ENCODE measurements at places on chromosomes 6 and 20. TPM values are rescaled to one million over a fixed set of nuclear protein-coding genes. Genes with fewer than 3 reads are reported as not detected.

Gene MCHR2
- total RNA-seq = not detected

Gene L3MBTL3
- total RNA-seq = 4.3 TPM

Gene SIRPB1
- 0.82 TPM for total RNA-seq

Gene COL11A2
- 1.9 TPM for total RNA-seq

Gene DDR1
- 25.7 TPM for total RNA-seq

Gene SEL1L2
- total RNA-seq = 0.40 TPM

Gene MAPK13
- 0.87 TPM for total RNA-seq

Gene ABHD16B
- total RNA-seq = not detected

Gene GABRR2
- total RNA-seq = 0.52 TPM

Gene POPDC3
- total RNA-seq = 59.2 TPM

Gene PNPLA1
- not detected for total RNA-seq

DNA sequence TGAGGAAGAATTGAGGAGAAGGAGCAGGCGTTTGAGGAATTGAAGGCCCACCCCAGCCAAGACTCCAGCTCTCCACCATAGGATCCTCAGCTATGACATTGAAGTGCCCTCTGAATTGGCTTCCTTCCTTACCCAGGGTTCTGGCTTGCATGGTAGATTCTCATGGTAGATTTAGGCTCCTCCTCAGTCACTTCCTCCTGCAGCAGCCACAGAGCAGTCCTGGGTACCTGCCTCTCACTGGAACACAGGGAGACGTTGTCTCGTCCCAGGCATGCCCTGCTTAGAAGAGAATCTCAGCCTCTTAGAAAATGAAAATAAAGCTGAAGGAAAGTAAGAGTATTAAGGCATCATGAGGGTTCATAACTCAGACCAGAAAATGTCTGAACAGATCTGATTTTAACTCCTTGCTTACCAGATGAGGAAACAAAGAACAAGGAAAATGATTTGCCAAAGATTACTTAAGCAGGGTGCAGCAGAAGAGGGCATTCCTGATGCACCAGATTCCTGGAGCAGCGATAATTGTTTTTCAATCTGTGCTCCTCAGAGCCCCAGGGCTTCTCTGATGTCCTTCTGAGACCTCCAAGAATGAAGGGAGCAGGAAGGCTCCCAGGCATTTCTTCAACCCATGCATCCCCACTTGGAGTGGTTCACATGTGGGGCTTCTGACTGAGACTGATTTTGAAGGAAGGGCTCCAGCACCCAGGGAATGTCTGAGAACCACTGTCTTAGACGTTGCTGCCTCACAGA lies 219.8 kb downstream of the HIVEP2 start:
- DNase-seq = no peak

DNA sequence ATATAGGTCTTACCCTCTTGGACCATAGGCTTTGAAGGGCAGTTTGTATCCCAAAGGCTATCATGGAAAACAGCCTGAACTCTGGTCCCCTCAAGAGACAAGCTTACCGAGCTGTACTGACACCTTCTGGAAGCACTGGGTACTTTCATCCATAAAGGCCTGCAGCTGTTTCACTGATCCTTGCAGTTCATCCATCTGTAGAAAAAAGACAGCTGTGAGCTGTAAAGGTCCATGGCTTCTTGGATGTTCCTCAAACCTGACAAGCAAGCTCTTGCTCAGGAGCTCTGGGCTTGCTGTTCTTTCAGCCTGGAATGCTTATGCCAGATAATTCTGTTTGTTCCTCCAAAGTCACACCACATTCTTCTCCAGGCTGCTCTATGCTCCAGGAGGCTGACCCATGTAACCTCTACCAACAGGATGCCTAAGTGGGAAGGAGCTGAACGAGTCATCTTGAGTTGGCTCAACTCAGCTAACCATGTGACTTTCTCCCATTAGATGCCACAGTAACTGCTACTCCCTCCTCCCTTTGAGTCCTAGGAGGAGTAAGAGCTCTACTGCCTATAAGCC lies 8.8 kb upstream of the NDRG3 start:
- no peak for DNase-seq

- no peak for DNase-seq
Measured at GRCh38 chr20:3309226-3309625, 70.2 kb upstream of the SLC4A11 start.

GRCh38 chr20:2101057-2101864 lies at the start of gene STK35:
TSS of gene STK35 (plus strand) at chr20:2101827. CDS start at chr20:2101882, 55 bp downstream.
- no peak for DNase-seq

DNA sequence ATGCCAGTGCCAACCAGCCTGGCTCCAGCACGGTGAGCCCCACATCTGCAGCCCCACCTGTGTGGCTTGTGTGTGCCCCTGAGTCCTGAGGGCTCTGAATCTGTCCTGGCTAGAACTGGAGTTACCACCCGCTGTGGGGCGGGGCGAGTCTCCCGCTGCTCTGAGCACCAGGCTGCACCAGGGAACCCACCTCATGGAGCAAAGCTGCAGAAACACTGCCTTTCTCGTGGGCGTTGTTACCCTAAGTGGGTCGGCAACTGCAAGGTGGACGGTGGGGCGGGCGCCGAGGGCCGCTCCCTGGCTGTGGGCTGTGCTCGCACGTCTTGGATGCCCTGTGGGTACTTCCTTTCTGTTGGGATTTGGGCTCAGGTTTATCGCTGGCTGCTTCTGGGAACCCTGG lies 12.7 kb upstream of the ZBTB46 start:
- no peak for DNase-seq

- no peak for DNase-seq
Measured at GRCh38 chr6:81735756-81736380, 16.6 kb downstream of the TENT5A start.

- DNase-seq = no peak
Measured at GRCh38 chr6:70415660-70416059, 2.4 kb downstream of the FAM135A start.

- no peak for DNase-seq
Measured at GRCh38 chr6:163457637-163458561, 43.4 kb downstream of the QKI start.

- no peak for DNase-seq
Measured at GRCh38 chr20:2005359-2005758, 11.5 kb upstream of the PDYN start.

GRCh38 chr6:159529934-159530333 lies 163.1 kb downstream of the SOD2 start:
- peak; percentile 49 for DNase-seq

DNA sequence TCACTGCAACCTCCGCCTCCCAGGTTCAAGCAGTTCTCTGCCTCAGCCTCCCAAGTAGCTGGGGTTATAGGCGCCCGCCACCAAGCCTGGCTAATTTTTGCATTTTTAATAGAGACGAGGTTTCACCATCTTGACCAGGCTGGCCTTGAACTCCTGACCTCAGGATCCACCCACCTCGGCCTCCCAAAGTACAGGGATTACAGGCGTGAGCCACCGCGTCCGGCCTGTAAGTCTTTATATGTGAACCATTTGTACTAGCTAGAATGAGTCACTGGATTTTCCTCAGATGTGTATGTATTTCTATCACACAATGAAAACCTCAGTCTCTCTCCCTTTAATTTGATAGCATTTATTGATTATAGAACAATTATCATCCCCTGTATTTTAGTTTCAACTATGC lies 34.0 kb downstream of the ITCH start:
- DNase-seq = no peak

DNA sequence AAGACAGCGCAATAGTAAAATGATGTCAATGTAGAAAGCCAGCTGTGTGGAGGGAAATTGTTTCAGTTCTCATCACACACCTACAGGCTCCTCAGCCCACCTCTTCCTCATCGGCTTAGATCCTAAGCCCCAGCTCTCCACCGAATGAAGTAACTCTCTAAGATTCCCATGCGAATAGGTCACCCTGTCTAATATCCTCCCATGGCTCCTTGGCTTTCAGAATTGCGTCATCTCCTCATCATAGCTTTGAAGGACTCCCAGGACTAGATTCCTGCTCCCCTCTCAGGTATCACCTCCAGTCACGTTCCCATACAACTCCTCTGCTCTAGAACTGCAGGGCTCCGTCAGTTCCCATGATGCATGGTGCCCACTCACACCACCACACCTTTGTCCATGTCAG lies 16.2 kb upstream of the SLC22A16 start:
- DNase-seq = no peak

DNA sequence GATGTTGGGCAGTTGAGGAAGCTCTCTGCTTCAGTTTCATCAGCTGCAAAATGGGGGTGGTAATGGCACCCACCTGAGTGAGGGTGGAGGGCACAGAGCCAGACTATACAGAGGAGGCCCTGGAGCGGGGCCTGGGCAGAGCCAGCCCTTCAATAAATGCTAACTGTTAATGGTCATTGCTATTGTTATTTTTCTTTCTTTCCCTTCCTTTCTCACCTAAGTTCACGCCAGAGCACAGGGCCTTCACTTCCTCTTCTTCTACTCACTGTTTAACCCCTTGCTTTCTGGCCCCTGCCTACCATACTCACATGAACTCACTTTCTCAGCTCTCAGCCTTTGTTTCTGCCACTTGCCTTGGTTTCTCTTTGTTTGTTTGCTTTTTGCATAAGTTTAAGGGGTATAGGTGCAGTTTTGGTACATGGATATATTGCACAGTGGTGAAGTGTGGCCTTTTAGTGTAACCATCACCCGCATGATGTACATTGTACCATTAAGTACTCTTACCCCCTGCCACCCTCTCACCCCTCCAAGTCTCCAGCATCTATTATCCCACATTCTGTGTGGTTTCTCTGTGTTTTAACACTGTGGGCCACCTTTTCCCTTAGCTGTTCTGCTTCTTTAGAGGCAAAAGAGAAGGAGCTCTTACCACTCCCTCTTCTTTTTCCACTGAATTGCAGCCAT lies 7.5 kb upstream of the RREB1 start:
- DNase-seq = no peak

- no peak for DNase-seq
Measured at GRCh38 chr6:44917430-44917829, 410.7 kb upstream of the RUNX2 start.

DNA sequence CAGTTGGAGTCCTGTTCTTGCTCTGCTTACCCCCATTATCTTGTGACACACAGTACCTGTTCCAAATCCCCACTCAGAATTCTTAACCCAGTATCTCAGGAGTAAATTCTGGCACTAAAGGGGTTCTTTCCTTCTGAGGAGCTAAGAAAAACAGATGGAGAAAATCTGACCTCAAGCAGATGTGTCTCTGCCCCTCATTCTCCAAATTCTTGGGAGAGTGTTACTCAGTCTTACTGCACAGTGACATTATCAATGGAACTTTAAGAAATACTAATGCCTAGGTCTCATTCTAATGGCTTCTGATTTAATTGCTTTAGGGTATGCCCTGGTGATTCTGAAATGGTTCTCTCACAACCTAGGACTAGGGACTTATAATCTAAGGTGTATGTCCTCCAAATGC lies 40.6 kb upstream of the PTPRK start:
- no peak for DNase-seq

GRCh38 chr6:156060013-156060412 lies 604.4 kb upstream of the NOX3 start:
- DNase-seq = no peak

- no peak for DNase-seq
Measured at GRCh38 chr6:7119272-7119801, 11.6 kb downstream of the RREB1 start.

GRCh38 chr20:37108676-37109075 lies 12.9 kb upstream of the RBL1 start:
- DNase-seq = no peak

DNA sequence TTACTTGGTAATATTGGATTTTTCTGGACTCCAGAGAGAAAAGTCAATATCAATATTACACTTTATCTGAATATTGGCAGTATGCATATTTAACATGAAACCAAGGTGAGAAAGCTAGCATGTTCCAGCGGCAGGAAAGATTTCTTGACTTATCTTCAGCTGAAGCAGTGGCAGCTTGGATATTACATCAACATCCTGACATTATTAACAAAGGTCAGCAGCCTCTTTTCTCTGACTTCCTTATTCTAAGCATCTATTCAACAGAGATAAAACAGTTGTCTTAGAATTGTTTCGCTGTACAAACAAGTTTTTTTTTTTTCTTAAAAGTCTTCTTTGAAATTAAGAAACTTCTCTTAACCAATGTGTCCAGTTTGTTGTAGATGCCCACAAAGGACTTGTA lies 11.8 kb downstream of the DCBLD1 start:
- DNase-seq = no peak

DNA sequence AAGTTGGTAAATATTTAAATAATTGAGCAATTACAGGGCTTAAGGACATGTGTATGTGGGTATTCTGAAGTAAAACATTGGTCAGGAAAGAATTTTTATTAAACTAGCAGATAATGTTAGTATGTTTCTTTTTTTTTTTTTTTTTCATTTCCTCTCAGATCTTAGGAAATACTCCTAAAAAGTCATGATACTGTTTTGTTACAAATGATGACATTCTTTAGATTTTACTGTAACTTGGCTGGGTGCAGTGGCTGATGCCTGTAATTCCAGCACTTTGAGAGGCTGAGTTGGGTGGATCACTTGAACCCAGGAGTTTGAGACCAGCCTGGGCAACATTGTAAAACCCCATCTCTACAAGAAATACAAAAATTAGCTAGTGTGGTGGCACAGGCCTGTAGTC lies 41.5 kb downstream of the CDC40 start:
- no peak for DNase-seq

DNA sequence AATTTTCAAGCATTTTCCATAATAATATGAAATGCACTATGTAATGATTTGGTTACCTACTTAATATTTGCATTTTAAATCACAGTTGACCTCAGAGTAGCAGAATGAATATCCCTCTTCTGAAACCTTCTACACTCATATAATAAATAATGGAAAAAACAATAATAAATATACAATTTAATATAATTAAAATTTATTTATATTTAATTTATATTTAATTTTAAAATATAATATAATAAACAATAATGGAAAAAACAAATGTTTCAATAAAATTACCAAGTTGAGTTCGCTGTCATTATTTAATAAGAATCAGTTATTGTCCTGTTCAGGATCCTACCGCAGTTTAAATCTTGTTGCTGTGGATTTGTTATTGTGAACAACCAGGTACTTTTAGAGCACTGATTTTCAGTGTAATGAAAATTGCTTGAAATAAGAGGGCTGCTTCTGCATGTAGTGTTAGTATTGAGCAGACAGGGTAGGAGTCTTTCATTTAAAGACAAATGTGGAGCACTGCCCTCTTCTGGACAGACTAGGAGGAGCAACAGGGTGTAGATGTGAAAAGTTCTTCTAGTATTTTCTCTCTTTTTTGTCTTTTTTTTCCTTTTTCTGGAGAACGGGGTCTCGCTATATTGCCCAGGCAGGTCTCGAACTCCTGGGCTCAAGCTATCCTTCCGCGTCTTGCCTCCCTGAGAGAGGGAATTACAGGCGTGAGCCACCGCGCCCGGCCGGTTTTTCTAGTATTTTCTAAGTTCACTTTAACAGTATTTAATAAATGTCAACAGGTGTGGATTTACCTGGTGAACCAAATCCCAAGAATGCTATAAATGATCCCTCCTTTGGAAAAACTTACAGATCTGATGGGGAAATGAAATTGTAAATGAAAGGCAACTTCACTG lies 13.6 kb downstream of the TRAPPC3L start:
- DNase-seq = peak; percentile 30

DNA sequence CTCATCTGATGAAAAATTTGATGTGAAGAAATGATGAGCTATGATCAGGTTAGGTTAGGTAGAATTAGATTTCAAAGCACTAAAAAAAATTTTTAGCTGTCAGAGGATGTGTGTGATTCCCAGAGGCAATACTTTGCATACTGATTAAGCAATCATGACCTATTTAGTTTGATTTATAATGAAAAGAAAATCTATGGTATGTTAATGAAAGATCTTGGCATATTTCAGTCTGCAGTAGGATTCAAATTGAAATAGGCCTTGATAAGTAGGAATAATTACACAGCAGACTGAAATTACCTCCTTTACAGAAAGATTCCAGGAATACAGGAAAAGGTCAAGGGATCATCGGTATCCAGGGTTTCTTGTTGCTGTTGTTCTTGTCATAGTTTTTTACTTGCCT lies 69.3 kb downstream of the HDDC2 start:
- DNase-seq = no peak

GRCh38 chr20:32441638-32442037 lies 83.5 kb downstream of the ASXL1 start:
- DNase-seq = no peak

Measured in left ventricle myocardium superior (tissue), 1 donor.